ENCODE measurements at places on chromosomes 12 and 14. TPM values are rescaled to one million over a fixed set of nuclear protein-coding genes. Genes with fewer than 3 reads are reported as not detected.

- H3K27me3 ChIP-seq, result no peaks in the 10 kb centered on the region
- H3K36me3 ChIP-seq, result no peaks in the 10 kb centered on the region
- DNase-seq, result peak; percentile 96
- peaks cover 22% of the 10 kb centered on the region for H3K4me1 ChIP-seq
Measured at GRCh38 chr12:96416033-96416799, 16.0 kb upstream of the CDK17 start.

DNA sequence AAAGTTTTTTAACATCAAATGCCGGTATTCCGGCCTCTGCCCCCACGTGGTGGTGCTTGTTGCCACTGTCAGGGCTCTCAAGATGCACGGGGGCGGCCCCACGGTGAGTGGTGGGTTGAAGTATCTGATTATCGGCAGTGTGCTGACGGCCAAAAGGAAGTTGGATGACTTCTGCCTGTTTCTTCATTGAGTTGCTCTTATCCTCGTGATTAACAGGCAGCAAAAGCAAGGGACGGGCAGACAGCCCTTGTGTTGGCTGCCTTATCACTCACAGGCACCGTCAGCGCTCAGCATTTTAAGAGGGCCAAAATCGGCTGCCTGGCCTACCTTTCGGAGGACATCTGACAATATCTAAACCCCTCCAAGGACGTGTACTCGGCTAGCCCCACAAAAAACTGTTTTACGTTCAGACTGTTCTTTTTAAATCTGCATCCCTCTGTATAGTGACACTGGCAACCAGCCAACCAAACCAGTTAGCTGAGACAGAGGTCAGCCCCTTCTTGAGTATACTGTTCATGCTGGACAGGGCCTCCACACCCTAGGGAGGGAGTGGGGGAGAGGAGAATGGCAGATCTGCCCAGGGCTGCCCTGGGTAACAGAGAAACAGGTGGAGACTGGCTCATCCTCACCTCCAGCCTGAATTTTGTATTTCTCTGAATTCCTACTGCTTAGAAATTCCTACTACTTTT lies 22.9 kb upstream of the AKAP5 start:
- peaks cover 11% of the 10 kb centered on the region for H3K4me1 ChIP-seq
- DNase-seq, result no peak
- no peaks in the 10 kb centered on the region for H3K27me3 ChIP-seq
- H3K36me3 ChIP-seq, result peaks cover 50% of the 10 kb centered on the region

Gene NELL2
- total RNA-seq, result 0.80 TPM

Gene FGD4
- 3.9 TPM for total RNA-seq

Gene SCN8A
- 12.7 TPM for total RNA-seq

- H3K27ac ChIP-seq, result no peak overlapping the region
- no peaks in the 10 kb centered on the region for H3K4me1 ChIP-seq
- H3K36me3 ChIP-seq, result no peaks in the 10 kb centered on the region
- no peaks in the 10 kb centered on the region for H3K27me3 ChIP-seq
Measured at GRCh38 chr12:75564398-75564797, 53.0 kb upstream of the KRR1 start.
